HFFc6 (cell line): ENCODE measurements at places on chromosomes 2 and 18.

- peaks cover 9% of the 10 kb centered on the region; the same call in 1 of the 2 replicates for H3K36me3 ChIP-seq
- peaks cover 2% of the 10 kb centered on the region; the same call in 1 of the 2 replicates for H3K27me3 ChIP-seq
- DNase-seq: no peak
- peaks cover 30% of the 10 kb centered on the region for H3K4me1 ChIP-seq
- H3K4me3 ChIP-seq: no peak overlapping the region
Observed at GRCh38 chr18:36595046-36595817, 233.6 kb downstream of the TPGS2 start.

- H3K4me3 ChIP-seq: no peak overlapping the region
- H3K36me3 ChIP-seq: peaks cover 7% of the 10 kb centered on the region
- H3K4me1 ChIP-seq: no peaks in the 10 kb centered on the region
- peaks cover 48% of the 10 kb centered on the region for H3K27me3 ChIP-seq
Observed at GRCh38 chr2:233202531-233202944, 48.9 kb upstream of the ATG16L1 start.

- no peaks in the 10 kb centered on the region for H3K27me3 ChIP-seq
- DNase-seq: peak; percentile 66
- peaks cover 57% of the 10 kb centered on the region for H3K4me1 ChIP-seq
- no peak overlapping the region; the same call in 1 of the 2 replicates for H3K4me3 ChIP-seq
- no peaks in the 10 kb centered on the region for H3K36me3 ChIP-seq
Observed at GRCh38 chr18:67771271-67771670, 254.8 kb upstream of the DSEL start.

DNA sequence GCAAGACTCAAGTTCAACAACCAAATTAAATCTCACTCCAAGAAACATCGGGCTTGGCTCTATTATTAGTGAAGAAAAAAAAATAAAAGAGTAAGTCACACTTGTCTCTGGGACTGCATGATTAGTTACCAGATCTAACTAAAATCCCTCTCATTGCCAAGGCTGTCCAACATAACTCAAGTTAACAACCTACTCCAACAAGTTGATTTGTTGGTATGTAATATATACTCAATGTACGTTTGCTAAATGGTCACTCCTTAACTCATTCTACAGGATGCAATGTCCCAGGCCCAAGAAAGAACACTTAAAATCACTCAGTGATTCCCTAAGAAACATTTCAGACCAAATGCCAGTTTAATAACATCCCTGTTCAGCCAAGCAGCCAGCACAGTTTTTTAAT is 95.1 kb downstream of the DYM start:
- H3K4me3 ChIP-seq: no peak overlapping the region
- peaks cover 11% of the 10 kb centered on the region for H3K4me1 ChIP-seq
- H3K36me3 ChIP-seq: 0 out of 2 replicates have a peak, but pooled peaks cover 6% of the 10 kb centered on the region
- H3K27ac ChIP-seq: no peak overlapping the region

GRCh38 chr2:63851691-63852311 is 10.1 kb downstream of the UGP2 start:
- no peaks in the 10 kb centered on the region; the same call in 1 of the 2 replicates for H3K27me3 ChIP-seq
- H3K4me3 ChIP-seq: no peak overlapping the region
- H3K27ac ChIP-seq: no peak overlapping the region
- DNase-seq: no peak
- H3K4me1 ChIP-seq: peaks cover 90% of the 10 kb centered on the region

DNA sequence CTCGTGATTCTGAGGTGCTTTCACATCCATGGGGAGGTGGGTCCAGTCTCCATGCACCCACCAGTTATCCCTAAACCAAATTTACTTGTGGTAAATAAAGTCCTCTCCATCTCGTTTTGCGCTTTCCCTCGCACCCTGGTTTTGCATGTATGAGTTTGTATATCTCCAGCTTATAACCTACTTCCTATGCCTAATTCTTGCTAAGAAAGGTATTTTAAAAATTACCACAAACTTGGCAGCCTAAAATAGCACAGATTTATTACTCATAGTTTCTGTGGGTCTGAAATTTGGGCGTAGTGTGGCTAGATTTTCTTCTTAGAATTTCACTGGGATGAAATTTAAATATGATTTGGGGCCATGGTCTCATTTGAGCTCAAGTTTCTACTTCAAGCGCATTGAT is 511.5 kb downstream of the NYAP2 start:
- DNase-seq: no peak
- no peak overlapping the region for H3K27ac ChIP-seq
- peaks cover 2% of the 10 kb centered on the region; the same call in 1 of the 2 replicates for H3K36me3 ChIP-seq

GRCh38 chr18:22666411-22666940 is 248.8 kb upstream of the CTAGE1 start:
- H3K4me1 ChIP-seq: peaks cover 49% of the 10 kb centered on the region
- DNase-seq: no peak
- H3K27me3 ChIP-seq: no peaks in the 10 kb centered on the region

DNA sequence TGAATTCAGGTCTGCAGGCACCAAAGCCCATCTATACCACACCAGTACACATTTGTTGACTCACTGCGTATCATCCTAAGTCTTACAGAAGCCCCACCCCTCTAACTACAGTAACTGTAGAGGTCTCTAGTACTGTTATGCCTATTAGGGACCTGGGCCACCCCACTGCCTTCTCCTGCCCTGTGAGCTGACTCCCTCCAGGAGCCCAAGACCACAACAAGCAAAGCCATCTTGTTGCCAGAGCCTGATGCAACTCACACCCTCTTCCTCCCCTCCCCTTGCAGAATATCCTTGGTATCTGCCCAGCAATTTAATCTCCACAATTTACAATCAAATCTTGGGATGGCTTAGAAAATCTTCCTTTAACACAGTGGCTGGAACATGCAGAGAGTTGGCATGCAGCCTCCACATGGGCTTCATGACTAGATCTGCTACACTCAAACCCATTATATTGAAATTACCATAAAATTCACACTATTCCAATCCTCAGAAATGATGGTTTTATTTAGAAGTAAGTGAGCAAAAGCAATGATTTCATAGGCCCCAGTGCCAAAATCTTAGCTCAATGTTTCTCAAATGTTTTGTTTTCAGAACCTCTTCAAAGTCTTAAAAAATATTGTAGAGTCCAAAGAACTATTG is 17.7 kb upstream of the CYP1B1 start:
- DNase-seq: no peak
- H3K27me3 ChIP-seq: peaks cover 53% of the 10 kb centered on the region
- no peaks in the 10 kb centered on the region for H3K36me3 ChIP-seq
- no peak overlapping the region for H3K27ac ChIP-seq

GRCh38 chr2:226772389-226773179 is 27.0 kb downstream of the IRS1 start:
- H3K4me3 ChIP-seq: peak overlapping the region; percentile 71
- peak overlapping the region; percentile 77 for H3K27ac ChIP-seq
- peaks cover 68% of the 10 kb centered on the region for H3K36me3 ChIP-seq
- peaks cover 62% of the 10 kb centered on the region for H3K4me1 ChIP-seq
- H3K27me3 ChIP-seq: peaks cover 2% of the 10 kb centered on the region; the same call in 1 of the 2 replicates
- no peak for DNase-seq

DNA sequence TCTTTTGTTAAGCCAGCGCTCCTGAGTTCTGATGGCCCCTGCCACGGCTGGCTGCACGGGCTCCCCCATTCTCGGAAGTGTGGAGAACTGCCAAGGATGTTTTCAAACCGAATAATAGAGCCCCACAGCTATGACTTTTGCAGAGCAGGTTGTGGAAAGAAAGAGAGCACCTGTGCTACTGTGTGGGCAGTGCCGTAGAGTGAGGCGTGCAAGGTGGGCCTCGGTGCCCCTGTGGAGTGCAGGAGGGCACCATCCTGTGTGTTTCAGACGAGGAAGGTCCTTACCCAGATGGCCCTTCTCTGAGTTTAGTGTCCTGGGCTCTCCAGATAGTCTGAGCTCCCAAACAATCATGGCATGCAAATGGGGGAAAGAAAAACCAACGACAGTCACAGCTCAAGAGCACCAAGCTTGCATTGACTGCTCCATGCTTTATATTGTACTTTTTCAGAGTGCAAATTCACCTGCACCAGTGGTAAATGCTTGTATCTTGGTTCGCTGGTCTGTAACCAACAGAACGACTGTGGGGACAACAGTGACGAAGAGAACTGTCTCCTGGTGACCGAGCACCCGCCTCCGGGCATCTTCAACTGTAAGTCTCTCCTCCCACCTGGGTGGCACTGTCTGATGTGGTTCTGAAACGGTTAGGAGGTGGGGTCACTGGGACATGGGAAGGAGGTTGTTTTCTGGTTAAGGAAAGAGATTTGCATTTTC is 219.4 kb downstream of the LDLRAD4 start:
- peaks cover 7% of the 10 kb centered on the region for H3K27me3 ChIP-seq
- no peak for DNase-seq
- no peaks in the 10 kb centered on the region for H3K36me3 ChIP-seq
- no peak overlapping the region for H3K4me3 ChIP-seq

DNA sequence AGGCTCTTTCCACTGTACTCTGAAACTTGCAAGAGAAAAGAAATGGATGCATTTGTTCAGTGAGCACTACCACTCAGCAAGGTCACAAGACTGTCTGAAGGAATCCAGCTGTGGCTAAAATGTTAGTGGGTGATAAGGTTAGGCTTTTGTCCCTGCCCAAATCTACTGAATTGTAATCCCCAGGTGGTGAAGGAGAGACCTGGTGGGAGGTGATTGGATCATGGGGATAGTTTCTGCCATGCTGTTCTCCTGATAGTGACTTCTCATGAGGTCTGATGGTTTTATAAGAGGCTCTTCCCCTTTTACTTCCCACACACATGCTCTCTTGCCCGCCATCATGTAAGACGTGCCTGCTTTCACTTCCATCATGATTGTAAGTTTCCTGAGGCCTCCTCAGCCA is 68.2 kb downstream of the ZNF385B start:
- DNase-seq: no peak
- no peaks in the 10 kb centered on the region for H3K36me3 ChIP-seq
- H3K27me3 ChIP-seq: peaks cover 11% of the 10 kb centered on the region; the same call in 1 of the 2 replicates
- no peak overlapping the region for H3K27ac ChIP-seq

DNA sequence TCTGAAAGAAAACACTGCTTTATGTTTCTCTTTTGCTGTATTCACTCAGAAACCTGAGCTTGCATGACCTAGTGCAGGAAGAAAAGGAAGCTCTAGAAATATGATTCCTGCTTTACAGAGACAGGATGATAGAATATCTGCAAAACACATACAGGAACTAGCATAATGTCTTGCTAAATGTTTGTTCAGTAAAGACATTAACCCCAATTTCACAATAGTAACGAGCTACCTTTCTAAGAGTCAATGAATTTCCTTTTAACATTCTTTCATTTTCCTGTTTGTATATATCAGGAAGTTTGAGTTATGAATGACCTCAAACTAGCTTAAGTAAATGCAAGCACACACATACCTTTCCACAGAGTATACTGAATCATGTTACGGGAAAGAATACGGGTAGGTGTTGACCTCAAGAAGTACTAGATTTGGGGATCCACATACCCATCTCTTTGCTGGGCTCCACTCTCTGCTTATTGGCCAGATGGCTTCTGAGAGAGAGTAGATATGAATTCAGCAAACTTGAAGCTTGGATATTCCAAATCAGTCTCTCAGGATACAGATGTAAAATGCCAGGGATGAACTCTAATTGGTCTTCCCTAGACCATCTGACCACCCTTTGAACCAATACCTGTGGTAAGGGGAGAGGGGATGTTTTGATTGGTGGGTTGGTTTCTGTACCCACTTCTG is 18.2 kb upstream of the ACSL3 start:
- no peak for DNase-seq
- H3K36me3 ChIP-seq: no peaks in the 10 kb centered on the region
- no peaks in the 10 kb centered on the region; the same call in 1 of the 2 replicates for H3K27me3 ChIP-seq
- H3K4me1 ChIP-seq: peaks cover 46% of the 10 kb centered on the region
- peak overlapping the region; percentile 43; the same call in 1 of the 2 replicates for H3K27ac ChIP-seq

GRCh38 chr2:67656875-67657274 is 259.7 kb downstream of the ETAA1 start:
- no peak for DNase-seq
- peaks cover 18% of the 10 kb centered on the region for H3K36me3 ChIP-seq
- H3K27ac ChIP-seq: no peak overlapping the region
- H3K4me3 ChIP-seq: no peak overlapping the region

DNA sequence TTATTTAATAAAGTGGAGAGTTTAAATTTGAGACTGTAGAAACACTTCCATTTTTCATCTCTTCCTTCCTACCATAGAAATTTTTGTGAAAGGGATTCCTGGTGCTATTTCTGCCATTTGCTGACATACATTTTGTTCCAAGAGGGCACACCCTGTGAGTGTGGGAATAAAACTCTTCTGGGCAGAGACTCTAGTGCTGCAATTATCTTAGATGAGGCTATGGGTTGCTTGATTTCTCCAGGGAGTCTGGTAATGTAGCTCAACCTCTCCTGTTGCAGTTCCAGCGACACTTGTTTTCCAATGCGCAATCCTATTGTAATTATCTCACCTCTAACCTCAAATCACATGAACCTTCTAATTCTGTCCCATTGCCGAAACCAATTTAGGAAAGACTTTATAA is 60.1 kb upstream of the ZSWIM2 start:
- DNase-seq: no peak
- H3K4me3 ChIP-seq: no peak overlapping the region
- no peak overlapping the region for H3K27ac ChIP-seq
- no peaks in the 10 kb centered on the region for H3K36me3 ChIP-seq
- peaks cover 8% of the 10 kb centered on the region; the same call in 1 of the 2 replicates for H3K27me3 ChIP-seq
- no peaks in the 10 kb centered on the region for H3K4me1 ChIP-seq

DNA sequence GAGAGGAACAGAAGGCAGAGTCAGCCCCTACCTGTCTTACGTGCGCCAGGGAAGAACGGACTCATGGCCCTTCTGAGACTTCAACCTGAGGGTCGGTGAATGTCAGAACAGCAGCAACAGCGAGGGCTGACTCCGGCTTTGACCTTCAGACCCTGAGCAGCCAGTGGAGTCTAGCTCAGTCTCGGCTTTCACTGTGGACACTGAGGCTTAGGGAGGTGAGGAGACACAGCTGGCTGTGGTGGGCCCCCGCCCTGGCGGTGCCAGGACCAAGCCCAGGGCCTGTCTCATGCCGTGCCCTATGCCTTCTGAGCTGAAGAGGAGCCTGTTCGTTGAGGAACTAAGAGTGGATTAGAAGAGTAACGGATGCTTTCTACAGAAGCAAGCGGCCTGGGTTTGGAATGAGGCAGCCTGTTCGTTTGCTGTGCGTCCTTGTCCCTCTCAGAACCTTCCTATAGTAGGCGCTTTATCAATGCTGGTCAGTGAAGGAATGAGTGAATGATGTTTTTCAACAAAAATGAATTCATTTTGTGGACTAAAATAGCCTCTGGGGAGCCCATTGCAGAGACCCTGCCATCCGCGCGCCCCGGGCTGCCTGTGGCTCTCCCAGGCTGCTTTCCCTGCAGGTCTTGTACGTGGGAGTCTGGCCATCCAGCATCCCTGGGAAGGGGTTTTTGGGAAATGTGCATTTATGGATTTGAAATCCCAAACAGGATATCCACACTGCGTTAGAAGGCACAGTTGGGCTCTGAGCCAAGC is 38.9 kb downstream of the ASB1 start:
- H3K4me1 ChIP-seq: peaks cover 8% of the 10 kb centered on the region; the same call in 1 of the 2 replicates
- no peak overlapping the region for H3K4me3 ChIP-seq
- DNase-seq: no peak
- no peaks in the 10 kb centered on the region for H3K27me3 ChIP-seq
- peaks cover 15% of the 10 kb centered on the region for H3K36me3 ChIP-seq

GRCh38 chr2:65813631-65814173 is 381.3 kb upstream of the SPRED2 start:
- no peak overlapping the region for H3K27ac ChIP-seq
- H3K36me3 ChIP-seq: no peaks in the 10 kb centered on the region
- H3K4me1 ChIP-seq: no peaks in the 10 kb centered on the region
- H3K4me3 ChIP-seq: no peak overlapping the region

GRCh38 chr2:209917154-209917771 is 85.2 kb upstream of the RPE start:
- DNase-seq: no peak
- no peak overlapping the region for H3K4me3 ChIP-seq
- H3K4me1 ChIP-seq: no peaks in the 10 kb centered on the region
- H3K27me3 ChIP-seq: no peaks in the 10 kb centered on the region
- H3K27ac ChIP-seq: no peak overlapping the region

GRCh38 chr2:108106731-108107130 is 120.4 kb downstream of the SLC5A7 start:
- no peak overlapping the region for H3K27ac ChIP-seq
- no peaks in the 10 kb centered on the region; the same call in none of the 2 replicates for H3K27me3 ChIP-seq
- DNase-seq: no peak
- H3K4me3 ChIP-seq: no peak overlapping the region
- H3K36me3 ChIP-seq: no peaks in the 10 kb centered on the region
